ENCODE measurements at places on chromosomes 7 and 10. TPM values are rescaled to one million over a fixed set of nuclear protein-coding genes. Genes with fewer than 3 reads are reported as not detected.

The LRRC18 gene
- 0.20 TPM for polyA plus RNA-seq

DNA sequence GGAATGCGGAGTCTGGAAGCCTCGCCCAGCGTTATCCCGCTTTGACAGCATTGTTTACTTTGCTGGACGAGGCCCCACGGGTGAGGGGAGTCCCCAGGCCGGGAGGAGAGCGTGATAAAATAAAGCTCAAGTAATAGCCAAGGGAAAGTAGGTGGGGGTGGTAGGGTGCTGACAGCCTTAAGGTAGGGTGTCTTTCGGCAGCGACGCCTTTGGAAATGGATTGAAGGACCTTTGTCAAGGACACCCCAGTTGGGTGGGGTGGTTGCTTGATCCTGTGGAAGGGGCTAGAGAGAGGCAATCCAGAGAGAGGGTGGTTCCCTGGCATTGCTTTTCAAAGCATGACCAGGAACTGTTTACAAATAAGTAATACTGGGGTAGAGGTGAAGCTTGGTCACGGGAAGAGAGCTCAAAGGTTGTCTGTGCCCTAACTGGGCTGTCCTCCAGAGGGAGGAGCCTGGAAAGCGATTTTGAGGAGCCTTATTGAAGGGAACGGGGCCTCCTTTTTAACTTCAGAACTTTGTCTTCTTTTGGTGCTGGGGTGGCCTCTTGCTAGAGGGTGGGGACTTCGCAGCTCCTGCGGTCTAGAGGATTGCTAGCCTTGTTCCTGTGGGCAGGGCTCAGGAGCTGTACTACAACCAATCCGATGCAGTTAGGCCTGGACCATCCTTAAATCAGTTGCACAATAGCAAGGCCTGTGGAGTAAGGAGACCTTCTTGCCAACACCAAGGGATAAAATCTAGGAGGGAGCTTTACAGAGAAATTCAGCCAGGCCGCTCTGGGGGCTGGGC lies 1.3 kb downstream of the EIF4EBP2 start:
- peak; percentile 40 for DNase-seq

DNA sequence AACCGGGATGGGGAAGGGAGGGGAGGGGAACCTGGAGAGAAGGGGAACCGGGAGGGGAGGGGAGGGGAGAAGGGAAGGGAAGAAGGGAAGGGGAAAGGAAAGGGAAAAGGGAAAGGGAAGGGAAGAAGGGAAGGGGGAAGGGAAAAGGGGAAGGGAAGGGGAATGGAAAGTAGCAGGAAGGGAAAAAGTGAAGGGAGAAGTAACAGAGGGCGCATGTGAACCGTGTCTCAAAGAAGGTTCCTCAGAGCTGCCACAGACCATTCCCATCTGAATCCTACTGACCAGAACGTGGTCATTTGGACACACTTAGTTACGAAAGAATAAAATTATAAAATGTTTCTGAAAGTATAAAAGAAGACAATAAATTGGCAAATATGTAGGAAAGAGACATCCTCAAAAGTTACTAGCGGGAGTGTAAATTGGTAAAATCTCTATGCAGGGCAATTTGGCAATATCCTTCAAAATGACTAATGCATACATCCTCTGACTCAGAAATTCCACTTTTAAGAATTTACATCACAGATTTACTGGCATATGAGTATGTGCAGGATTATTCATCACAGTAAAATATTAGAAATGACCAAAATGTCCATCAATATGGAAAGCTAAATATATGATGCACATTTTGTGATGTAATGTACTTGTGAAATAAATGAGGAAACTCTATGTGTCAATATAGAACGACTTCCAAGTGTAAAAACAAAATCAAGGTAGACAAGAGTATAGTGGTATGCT lies 12.9 kb downstream of the C10orf67 start:
- DNase-seq: no peak

The POM121 gene
- polyA plus RNA-seq: 45.2 TPM

The TFAM gene
- 77.9 TPM for polyA plus RNA-seq

DNA sequence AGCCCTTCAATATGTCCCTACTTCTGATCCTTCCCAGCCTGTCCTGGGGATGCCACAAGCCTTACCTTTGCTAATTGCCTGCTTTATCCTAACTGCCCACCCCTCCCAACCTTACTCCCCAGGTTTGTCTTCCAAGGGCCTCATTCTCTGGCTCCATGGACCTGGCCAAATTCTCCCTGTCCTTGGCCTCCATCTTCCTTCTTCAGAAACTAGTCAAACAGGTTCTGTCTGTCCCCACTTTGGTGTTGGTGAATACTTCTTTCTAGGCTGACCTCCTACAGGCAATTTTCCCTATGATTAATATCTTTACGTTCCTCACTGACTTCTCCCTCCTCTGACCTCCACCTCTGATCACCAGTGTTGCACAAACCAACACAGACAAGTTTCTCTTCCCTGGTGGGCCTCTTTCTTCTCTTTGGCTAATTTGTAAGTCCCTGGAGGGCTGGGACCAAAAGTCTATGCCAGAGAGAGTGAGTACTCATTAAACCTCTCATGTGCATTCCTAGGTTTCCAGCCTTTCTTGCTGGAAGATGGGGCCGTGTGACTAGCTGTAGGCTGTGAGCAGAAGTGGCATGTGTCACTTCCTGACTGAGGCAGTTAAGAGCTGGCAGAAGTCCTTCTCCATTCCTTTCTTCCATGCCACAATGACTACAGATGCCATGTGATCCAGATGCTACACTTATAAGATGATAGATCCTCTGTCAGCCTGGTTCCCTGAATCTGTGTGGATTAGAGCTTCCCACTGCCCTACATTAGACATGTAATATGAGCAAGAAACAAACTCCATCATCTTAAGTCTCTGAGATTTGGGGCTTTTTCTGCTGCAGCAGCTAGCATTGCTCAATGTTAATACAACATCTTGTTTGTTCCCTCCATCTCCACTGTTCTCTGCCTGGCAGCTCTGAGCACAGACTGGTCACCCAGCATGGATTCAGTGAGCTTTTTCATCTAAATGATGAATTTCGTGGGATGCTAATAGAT lies 382.7 kb downstream of the RPS24 start:
- DNase-seq: no peak

GRCh38 chr7:2190531-2190930 lies 42.2 kb downstream of the MAD1L1 start:
- no peak for DNase-seq

DNA sequence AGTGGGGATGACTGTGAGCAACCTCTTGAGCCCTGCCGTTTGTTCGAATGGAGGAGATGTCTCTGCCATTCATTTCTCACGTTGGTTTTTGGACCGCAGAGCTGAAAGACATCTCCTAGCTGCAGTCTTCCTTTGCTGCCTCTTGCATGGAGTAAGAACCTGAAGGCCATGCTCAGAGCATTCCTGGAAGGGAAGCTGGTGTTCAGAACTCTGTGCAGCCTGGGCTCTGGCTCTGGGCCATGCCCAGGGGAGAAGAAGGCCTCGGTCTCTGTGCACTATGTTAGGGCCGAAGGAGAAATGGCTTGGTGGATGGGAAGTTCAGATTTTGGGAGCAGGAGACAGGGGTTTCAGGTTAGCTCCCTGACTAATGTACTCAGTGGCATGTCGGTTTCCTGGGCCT lies 22.9 kb downstream of the SFTPD start:
- DNase-seq: no peak

DNA sequence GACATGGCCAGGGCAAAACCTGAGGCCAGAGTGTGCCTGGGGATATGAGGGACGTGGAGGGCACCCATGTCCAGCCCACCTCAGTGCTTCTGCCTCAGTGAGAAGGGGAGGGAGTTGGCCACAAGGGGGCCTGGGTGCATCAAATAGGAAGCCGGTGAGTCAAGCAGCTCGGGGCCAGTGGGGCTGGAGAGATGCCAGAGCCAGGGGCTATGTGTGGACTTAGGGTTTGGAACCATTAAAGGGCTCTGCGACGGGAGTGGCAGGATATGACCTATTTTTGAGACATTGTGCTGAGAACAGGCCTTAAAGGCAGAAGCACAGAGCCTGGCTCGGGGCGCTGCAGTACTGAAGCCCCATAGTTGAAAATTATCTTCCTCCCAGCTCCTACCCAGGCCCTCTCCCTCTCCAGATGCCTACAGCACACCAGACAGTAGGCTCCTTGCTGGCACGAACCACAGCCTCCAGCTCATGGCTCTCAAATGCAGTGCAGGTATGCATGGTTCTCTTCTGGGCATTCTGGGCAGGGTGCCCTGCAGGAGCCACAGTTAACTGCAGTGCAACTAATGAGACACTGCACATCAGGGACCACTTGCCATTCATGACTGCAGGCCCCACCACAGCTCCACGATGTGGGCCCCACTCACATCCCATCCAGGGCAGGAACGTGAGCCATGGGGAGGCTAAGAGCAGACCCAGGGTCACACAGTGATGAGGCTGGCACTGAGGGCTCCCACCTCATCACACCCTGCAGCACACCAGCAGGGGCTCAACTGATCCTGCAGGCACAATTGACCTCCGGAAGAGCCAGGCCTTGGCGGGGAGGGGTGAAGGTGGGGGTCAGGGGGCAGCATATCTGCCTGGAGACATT lies 7.2 kb upstream of the PGAM2 start:
- DNase-seq: peak; percentile 62

All from left kidney (tissue), 8 donors.